ENCODE measurements at places on chromosomes 2 and 18.
A peak's percentile ranks its signal among the peaks of the same experiment; 100 is the strongest.

DNA sequence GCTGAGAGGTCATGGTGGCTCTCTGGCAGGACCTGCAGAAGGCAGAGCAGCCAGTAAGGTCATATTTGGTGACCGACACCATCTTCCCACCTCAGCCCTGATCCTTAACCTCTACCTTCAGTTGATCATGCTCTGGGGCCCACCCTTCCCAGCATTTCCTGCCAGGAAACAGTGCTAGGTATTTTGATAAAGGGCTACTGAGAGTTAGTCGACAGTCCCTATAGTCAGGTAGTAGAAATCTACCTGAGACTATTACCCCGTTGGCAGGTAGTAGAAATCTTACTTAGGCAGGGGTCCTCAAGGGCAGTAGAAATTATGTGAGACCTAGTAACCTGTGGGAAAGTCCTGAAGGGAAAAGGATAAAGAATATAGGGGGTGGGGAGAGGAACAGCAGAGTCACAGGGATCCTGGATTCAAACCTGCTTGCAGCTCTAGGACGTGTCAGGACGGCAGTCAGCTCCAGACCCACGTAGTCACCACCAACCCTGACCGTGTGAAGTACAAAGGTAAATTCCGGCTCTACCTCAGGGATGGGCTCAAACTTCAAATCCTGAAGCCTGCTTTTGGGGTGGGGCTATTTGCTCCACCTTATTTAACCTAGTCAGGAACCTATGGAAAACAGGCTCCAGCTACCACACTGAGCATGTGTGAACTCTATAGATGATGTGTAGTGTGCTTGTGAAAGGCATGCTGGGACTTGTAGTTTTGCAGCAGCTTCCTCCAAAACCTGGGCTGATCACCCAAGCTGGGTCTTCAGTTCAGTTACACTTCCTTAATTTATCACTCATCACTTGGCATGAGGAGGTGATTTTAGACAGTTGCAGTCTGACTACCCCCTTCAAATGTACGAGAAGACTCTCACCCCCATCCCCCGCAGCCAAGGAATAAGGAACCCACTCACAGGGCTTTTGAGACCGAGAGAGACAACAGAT, at the start of gene DQX1:
Gene DQX1, minus strand, starts transcription at position 515 of the 932 bp plus-strand sequence. Its CDS starts 502 bp downstream, at position 13.
- DNase-seq, result no peak

DNA sequence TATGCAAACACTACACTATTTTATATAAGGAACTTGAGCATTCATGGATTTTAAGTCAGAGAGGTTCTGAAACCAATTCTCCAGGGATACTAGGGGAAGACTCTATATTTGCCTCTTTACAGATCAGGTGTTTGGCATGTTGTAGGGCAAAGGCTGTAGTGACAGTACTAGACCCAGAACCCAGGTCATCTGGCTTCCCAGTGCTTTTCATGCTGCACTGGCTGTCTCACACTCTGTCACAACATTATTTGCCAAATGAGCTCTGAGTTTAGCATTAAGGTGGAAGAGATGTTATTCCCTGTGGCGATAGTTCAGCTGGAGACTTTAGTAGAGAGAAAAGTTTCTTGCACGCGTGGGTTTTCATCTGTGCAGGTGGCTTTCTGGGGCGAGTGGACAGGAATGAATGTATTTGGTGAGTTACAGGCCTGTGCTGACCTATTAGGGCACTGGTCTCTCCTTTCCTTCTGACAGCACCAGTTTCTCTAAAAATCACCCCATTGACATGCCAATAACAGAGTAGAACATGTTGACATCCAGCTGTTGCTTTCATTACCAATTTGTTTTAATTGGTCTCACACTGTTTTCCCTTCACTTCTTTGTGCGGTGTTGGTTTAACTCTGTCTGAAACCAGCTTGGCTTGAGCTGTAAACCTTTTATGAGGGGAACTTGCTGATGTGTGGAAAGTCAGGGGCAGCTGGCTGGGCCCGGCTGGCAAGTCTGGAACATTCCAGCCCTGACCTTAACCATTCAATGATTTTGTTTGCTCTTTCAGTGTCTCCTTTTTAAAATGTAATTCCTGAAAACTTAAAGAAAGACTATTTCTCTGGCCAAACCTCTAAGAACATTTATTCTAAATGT, 643.0 kb upstream of the FAM98A start:
- no peak for DNase-seq

GRCh38 chr2:64951306-64951953, 37.8 kb upstream of the SLC1A4 start:
- DNase-seq, result no peak

DNA sequence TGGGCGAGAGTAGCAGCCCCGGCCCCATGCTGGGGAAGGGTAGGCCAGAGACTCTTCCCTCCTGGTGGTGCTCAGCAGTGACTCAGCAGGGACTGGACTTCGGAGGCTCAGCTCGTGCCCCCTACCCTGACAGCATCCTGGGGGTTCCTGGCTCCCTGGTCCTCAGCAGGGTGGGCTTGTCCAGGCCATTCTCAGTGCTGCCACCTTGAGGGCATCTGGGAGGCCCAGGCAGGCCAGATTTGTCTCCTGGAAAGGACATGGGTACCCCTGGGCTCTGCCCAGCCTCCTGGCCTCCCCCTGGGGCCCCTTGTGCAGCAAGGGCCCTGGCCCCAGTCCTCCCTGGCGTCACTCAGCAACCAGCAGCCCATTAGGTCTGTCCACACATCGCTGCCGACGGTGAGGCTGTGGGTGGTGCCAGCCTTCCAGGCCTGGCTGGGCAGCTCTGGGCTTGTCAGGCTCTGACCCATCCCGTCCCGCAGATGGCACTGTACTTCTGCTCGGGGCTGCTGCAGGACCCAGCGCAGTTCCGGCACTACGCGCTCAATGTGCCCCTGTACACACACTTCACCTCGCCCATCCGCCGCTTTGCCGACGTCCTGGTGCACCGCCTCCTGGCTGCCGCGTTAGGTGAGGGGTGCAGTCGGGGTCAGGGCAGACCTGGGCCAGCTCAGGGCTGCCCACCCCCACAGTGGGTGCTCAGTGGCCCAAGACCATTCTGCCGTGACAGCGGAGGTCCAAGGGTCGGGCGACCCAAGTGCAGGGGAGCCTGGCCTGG, 45.0 kb upstream of the ALPP start:
- no peak for DNase-seq

DNA sequence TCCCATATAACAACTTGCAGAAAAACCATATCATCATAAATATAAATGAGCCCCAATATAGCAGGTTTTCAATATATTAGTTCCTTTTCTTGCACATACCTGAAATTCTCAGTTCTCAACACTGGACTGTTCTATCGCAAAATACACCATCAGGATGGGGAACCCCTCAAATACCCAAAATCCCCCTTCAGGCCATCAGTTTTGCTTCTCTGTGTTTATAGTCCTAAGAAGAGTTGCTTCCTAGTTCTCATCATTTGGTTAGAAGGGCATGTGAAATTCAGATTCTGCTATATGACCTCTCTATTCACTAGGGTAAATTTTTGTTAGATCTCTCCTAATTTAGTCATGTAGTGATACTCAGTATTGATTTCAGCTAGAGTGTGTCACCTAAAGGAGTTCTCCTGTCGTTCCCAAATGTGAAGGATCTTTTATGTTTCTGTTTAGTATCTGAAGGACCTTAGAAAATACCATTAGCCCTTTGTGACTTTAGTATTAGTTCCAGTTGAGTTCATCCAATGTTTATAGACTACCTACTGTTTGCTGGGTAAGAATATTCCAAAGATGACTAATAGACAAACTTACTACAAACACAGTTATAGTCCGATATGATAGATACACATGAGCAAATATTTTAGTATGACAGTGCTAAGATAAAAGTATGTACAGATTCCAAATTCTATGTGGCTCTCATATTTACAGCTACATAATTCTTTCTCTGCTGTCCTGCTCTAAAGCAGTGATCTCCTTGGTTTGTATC, 115.8 kb downstream of the TTC27 start:
- DNase-seq, result no peak

GRCh38 chr2:18506883-18507509, 53.5 kb downstream of the RDH14 start:
- no peak for DNase-seq

DNA sequence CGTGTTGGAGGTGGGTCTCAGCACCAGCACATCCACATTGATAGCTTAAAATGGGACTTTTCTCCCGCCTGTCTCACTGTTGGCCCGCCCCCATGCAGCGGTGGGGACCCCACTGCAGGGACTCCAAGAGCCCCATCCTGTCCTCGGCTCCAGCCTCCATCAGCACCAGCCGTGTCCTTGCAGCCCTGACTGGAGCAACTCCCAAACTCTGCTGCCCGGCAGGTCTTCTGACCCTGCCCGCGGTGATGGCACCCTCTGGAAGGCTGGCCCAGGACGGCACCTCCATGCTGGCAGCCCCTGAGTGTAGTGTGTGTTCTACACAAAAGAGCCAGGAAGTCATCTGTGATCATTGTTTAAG, 41.6 kb upstream of the KCNG2 start:
- no peak for DNase-seq

GRCh38 chr2:38529208-38529607, 73.5 kb downstream of the HNRNPLL start:
- DNase-seq, result no peak

DNA sequence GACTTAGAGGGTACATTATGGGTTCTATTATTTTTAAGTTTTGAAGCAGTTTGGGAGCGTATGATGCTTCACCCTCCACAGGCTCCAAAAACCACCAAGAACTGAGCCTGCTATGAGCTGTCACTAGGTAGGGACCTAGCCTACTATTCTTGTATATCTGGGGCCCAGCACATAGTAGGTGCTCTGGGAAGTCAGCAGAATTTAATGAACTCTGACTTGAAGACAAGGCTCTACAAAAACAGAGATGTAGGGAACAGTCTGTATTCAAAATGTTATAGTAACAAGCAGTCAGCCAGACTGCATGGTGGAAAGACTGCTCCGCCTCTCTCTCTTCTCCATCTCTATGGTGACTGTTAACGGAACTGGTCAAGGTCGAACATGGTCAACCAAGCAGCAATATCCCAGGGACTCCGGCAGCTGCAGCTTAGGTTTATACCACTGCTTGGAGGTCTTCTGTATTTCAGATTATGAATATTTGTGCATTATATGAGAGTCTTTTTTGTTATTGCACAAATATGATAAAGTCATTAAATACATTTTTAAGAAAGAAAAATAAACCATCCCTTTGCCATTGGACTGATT, 22.2 kb upstream of the YWHAQ start:
- no peak for DNase-seq

- peak; percentile 89 for DNase-seq
Measured at GRCh38 chr18:47175898-47176575, at the start of gene IER3IP1. Gene IER3IP1 (minus strand): TSS chr18:47176364. CDS start chr18:47176277, 87 bp downstream.

DNA sequence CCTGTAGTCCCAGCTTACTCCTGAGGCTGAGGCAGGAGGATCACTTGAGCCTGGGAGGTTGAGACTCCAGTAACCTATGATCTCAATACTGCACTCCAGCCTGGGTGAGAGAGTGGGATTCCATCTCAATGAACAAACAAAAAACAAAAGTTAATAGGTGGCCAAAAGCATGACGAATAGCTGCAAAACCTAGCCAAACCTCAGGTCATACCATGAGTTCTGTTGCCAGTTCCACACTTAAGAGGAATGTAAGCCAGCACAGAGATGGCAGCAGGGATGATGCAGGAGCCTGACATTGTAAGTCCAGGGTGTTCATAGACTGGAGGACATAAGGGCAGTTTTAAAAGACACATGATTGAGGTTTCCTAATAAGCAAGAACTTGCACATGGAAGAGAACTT, 55.3 kb upstream of the RMDN2 start:
- DNase-seq, result no peak

DNA sequence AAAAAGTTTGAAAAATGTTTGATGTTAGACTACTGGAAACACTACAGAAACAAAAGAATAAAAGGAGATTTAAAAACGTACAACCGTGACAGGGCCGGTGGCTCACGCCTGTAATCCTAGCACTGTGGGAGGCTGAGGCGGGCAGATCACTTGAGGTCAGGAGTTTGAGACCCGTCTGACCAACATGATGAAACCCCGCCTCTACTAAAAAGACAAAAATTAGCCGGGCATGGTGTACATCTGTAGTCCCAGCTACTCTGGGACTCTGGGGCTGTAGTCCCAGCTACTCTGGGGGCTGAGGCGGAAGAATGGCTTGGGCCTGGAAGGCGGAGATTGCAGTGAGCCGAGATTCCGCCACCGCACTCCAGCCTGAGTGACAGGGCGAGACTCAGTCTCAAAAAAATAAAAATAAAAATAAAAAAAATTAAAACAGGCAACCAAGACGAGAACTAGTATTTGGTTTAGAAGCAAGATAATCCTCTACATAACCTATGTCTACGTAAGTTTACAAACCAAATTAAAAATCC, 5.8 kb downstream of the SP3 start:
- DNase-seq, result no peak

DNA sequence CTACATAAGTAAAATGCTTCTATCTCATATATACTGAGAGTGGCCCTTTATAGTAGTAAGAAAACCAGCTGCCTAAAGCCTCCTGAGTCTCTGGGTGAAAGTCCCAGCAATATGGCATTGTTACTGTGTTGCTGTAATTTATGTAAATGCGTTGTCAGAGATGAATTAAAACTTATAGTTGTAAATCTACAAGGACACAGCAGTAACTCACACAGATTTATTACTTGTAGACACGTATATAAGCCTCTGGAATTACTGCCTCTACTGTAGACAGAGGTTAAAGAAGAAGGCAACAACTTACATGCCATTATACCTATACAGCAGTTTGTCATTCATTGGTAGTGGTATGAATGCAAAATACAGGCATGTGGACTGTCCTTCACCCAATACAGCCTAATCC, 169.1 kb upstream of the BOD1L2 start:
- DNase-seq, result no peak

- no peak for DNase-seq
Measured at GRCh38 chr2:204024503-204024902, 87.9 kb downstream of the ICOS start.

GRCh38 chr2:191552066-191552465, 125.9 kb upstream of the NABP1 start:
- DNase-seq, result no peak

GRCh38 chr2:122692400-122693083, 937.1 kb downstream of the TSN start:
- no peak for DNase-seq

GRCh38 chr18:58842978-58843687, 21.5 kb upstream of the ZNF532 start:
- DNase-seq, result no peak

GRCh38 chr2:226847090-226847489, 11.2 kb downstream of the RHBDD1 start:
- no peak for DNase-seq

DNA sequence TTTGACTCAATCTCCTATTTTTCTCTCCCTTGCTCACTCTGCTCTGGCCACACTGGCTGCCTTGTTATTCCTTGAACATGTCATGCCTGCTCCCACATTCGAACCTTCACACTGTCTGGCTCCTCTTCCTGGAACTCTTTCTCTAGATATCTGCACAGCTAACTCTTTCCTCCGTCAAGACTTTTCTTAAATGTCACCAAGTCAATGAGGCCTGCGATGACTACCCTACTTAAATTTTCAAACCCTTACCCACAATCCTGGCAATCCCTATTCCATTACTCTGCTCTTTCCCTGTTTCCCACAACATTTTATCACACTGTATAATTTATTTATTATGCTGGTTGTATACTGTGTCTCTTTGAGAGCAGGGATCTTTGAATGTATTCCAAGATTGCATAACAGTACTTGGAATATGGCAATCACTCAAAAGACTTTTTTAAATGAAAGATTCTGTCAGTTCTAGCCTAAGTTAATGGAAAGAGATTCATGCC, 206.2 kb downstream of the SRBD1 start:
- no peak for DNase-seq
